H7 (cell line): ENCODE measurements at places on chromosomes 1 and 21. TPM values are rescaled to one million over a fixed set of nuclear protein-coding genes. Genes with fewer than 3 reads are reported as not detected.

KLF17 gene
- total RNA-seq: not detected in 2 replicates

DNA sequence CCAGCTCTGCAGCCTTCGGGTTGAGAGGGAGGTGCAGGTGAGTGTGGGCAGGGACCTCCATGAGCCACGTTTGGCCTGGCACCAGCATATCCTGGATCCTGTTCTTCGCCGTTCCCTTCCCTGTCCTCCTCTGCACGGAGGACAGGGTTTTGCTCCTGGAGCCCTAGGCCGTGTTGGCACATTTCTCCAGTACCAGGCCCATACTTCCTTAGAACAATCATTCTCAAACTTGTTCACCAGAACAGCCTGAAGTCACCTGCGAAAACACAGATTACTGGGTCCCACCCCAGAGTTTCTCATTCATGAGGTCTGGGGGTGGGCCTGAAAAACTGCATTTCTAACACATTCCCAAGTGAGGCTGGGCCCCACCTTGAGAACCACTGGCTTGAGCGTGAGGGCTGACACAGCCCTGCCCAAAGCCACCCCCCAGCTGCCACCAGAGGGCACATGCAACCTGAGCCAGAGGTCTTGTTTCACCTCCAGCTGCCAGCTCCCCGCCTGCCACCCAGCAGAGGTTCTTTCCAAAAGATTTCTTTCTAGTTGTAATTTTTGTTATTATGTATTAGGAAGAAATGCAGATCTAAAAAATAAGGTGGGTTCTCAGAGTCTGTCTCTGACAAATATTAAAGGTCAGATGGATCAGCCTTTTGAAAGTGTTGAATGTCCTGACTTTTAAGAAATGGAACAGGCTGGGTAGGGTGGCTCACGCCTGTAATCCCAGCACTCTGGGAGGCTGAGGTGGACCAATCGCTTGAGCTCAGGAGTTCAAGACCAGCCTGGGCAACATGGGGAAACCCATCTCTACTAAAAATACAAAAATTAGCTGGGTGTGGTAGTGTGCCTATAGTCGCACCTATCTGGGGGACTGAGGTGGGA is 39.6 kb upstream of the LDLRAP1 start:
- peak; percentile 77 for DNase-seq

GRCh38 chr1:233078396-233078795 is 128.0 kb downstream of the NTPCR start:
- no peak for DNase-seq

DNA sequence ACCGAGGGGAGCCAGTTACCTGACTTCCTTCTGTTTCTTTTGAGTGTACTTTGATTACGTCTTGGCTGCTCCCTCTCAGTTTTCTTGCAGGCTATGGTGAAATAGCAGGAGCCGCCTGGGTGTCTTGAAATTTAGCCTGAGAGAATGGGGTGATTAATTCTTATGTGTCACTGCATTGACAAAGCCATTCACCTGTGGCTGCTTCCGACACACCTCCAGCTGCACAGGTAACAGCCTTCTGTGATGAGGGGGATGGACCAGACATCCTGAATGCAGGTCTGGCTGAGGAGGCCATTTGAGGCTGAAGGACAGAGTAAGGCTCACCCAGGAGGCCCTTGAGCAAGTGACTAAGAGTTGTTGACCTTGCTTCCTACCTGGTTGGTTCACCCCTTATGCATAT is 16.5 kb downstream of the CACNA1E start:
- DNase-seq: no peak

DNA sequence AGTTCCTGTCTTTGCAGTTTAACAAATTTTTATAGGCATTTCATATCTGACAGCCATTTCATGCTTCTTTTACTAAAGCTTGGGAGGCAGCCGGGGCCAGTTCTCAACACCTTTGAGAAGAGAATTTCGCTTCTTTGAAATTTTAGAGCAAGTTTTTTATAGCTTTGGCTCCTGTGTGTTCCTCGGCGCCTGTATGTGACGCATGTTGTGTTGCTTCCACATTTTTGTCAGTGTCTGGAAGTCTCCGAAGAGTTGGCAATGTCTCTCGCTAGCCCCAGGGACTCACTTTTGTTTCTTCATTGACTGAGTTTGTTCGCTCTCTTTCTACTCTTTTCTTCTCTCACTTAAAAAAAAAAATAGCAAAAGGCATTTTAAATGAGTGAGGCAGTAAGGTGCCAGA is 386.9 kb upstream of the PLXNA2 start:
- DNase-seq: no peak

DNA sequence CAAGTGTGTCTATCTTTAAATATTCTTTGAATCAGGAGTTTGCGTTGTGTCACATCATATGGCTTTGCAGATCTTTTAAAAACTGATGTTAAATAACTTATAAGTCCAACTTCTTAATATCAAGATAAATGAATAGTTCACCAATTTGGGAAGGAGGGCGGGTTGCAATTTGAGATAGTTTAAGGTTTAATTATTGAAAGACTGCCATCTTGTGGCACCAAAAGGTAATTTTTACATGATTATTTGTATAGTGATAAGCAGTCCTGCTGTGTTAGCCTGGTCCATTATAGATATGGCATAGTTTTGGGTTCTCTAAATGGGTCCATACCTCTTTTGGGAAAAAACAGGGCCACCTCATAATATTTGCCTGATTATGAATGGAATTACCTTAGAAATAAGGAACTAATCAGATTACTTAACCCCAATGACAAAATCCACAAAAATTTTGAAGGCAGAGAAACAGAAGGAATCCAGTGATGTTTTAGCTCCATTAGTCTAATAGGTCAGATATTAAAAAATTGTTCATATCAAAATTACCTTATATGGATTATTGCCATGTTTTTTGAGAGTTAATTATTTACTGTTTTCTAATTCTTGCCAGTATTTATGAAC is 64.3 kb downstream of the PRKAA2 start:
- peak; percentile 28 for DNase-seq

DNA sequence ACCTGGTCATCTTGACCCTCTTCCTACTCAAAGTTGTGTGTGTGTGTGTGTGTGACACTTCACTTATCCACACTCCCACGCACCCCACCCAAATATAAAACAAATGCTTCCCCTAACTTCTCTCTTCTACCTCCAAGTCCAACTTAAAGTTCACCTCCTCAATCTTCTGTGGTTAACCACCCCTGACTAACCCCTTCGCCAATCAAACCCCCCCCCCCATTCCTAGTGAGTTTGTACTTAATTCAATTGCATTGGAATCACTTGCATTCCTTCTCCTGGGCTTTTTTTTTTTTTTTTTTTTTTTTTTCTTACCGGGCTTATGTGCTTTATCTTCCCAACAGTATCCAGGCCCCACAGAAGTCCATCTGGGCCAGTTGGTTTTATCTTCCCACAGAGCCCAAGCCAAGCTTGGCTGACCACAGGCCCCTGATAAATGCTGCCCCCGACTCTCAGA is 78.4 kb downstream of the CD58 start:
- DNase-seq: no peak

DNA sequence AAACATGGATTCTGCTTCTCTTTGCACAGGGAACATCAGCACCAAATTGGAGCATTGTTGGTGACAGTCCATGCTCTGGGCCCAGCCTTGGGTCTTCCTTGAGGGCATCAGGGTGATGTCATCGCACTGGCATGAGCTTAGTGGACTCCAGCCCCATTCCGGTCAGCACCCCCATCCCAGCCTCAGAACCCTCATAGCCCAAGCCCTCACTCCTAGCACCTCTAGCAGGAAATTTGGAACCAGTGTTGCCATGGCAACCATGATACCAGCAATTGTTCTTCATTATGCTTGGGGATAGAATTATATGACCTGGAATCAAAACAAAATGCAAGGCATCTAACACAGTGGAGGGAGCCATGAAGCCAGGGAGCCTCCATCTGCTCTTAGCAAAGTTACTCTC is 83.1 kb downstream of the VWA5B1 start:
- DNase-seq: no peak

OR2AK2 gene
- not detected in 2 replicates for total RNA-seq

DNA sequence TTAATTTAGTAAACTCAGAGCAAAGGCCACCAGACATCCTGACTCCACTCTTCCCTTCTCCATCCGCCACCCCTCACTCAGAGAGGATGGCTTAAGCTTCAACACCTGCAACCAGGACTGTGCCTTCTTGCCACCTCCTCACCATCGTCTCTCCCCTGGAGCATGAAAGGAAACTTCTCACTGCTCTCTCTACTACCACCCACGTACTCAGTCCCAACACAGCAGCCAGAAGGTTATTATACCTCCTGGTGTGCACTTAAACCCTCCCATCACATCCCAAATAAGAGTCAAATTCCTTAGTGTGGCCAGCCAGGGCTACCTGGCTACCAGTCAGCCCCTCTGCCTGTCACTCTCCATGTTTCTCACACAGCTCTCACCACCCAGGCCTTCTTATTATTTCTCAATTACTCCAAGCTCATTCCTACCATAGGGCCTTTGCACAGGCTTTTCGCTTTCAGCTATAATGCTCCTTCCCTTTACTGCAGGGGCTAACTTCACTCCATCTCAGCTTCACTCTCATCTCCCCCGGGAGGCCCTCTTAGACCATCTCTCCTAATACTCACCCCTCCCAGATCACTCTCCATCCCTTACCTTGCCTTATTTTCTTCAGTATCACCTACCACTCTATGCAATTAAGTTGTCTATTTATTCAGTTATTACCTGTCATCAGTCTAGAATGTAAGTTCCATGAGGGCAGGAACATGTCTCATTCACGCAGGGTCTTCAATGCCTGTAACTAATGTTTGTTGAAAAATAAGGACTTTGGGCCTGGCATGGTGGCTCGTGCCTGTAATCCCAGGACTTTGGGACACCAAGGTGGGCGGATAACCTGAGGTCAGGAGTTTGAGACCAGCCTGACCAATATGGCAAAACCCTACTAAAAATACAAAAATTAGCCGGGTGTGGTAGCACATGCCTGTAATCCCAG is 137.5 kb downstream of the TOMM20 start:
- no peak for DNase-seq
